ENCODE measurements at places on chromosomes 11 and 22.

DNA sequence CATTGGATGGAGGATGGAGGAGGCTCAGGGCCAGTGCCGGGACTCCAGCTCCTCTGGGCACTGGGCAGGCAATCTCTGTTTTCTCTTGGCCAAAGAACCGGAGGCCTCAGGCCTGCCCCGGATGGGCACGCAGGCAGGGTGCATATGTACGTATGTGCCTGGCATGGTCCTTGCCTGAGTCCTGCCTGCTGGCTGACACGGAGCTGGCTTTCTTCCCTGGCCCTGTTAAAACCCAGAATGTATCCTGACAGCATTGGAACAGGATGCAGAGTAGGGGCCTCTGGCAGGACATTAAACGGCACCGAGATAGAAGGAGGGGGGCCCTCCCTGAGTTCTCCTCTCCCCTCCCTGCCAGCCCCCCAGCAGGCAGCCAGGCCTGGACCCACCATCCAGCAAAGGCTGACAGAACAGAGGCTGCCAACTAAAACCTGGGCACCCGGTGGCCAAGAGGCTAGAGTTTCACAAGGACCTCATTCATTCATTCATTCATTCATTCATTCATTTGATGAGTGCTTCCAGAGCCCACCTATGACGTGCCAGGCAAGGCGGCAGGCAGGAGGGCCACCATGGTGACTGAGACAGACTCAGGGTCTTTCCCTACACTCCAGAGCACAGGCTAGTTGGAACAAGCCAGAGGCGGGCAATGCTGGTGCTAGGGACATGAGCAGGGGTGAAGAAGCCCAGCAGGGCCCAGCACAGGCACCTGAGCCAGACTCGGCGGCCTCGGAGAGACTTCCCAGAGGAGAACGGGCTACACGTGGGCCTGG lies 28.8 kb downstream of the FLRT1 start:
- no peak for DNase-seq

DNA sequence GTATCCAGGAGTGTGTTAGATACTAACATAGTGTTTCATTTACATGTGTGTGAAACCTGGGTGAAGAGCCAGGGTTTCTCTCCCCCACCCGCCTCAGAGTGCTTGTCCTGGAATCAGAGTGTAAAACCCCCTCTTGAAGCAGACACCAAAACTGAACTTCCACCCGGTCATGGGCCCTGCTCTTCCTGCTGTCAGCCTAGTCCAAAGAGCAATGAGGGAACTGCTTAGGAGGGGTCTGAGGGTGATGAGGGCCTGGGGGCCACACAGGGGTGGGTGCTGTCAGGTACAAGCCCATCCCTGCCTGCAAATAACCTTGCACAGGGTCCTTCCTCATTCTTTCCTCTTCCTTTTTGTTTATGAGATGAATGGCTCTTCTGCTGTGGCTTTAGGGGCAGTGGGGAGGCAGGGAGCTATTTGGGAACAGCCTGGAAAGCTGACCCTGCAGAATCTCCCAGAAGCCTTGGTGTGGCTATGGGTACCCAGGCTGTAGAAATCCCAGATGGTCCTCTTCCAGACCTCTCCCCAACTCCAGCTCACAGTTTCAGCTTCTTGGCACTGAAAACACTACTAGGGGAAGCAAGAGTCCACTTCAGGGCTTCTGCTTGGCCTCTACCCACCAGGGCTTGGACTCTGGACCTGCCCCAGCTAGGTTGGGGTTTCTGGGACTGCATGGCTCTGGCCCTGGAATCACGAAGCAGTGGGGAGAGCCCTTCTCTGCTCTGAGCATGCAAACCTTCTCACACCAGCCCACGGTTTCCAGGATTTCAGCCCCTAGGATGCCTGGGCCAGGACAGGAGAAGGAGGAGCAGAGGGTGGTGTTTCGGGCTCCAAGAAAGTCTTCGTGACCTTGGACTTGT lies 8.5 kb downstream of the BATF2 start:
- no peak for DNase-seq

- peak; percentile 66 for DNase-seq
These were observed 722 bp downstream of the IFITM10 start for GRCh38 chr11:1749395-1750351.

DNA sequence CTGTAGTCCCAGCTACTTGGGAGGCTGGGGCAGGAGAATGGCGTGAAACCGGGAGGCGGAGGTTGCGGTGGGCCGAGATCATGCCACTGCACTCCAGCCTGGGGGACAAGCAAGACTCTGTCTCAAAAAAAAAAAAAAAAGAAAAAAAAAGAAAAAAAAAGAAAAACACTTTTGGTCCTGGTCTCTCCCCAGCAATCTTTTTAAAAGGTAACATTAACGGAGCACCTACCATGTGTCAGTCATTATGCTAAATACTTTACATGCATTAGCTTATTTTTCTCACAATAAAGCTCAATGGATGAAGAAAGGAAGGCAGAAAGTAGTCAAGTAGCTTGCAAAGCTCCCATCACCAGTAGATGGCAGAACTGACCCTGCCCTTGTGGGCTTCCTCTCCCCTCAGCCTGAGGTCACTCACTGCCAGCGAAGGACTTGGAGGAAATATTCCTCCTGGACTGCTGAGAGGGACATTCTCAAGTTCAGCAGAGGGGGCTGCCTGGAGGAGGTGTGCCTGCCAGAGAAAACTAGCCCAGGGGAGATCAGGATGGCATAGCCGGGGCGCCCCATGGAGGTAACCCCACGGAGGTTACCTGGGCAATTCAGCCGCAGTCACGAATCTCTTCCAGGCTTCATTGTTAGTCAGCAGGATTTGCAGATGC lies 15.5 kb downstream of the APOL3 start:
- peak; percentile 79 for DNase-seq

DNA sequence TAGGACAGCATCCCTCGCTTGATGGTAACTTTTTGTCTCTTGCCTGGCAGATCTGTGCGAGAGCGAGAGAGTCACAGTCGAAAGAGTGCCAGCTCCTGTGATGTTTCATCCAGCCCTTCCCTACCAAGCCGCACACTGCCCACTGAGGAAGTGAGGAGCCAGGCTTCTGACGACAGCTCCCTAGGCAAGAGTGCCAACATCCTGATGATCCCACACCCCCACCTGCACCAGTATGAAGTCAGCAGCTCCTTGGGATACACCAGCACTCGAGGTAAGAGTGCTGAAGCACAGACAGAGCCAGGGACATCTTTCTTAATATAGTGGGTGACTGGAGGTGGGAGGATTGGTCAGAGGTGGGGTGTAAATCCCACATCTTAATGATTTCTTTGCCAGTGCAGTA lies 61.1 kb downstream of the DEPDC5 start:
- DNase-seq: no peak

GRCh38 chr11:68812526-68812925 lies 29.2 kb downstream of the CPT1A start:
- DNase-seq: no peak

- DNase-seq: no peak
These were observed 11.1 kb downstream of the GRAMD1B start for GRCh38 chr11:123441161-123441560.

- no peak for DNase-seq
These were observed 330 bp upstream of the POLD3 start for GRCh38 chr11:74592063-74592440.

GRCh38 chr22:49087716-49088601 lies 739.7 kb downstream of the BRD1 start:
- no peak for DNase-seq

- no peak for DNase-seq
These were observed 69.9 kb downstream of the SLC5A12 start for GRCh38 chr11:26651916-26652315.

GRCh38 chr11:66459138-66459778 lies 7.4 kb upstream of the PELI3 start:
- DNase-seq: no peak

- no peak for DNase-seq
These were observed 111.7 kb downstream of the BUD13 start for GRCh38 chr11:116661056-116661455.

DNA sequence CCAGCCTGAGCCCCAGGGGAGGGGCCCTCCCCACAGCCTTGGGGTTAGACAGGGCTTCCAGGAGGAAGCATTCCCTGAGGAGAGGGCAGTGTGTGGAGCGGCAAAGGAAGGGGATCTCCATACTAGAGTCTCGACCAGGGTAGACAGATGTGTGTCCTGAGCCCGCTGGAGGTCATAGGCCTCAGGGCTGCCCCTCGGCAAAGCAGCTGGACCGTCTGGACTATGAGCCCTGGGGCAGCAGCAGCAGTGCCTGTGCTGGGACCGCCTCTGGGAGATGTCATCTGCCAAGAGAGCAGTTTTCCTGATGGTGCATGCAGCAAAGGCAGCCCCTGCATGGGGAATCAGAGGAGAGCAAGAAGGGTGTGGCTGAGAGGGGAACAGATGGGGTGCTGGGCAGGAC lies 20.8 kb upstream of the TCF20 start:
- no peak for DNase-seq

GRCh38 chr11:122872046-122872445 lies 10.5 kb upstream of the JHY start:
- no peak for DNase-seq

DNA sequence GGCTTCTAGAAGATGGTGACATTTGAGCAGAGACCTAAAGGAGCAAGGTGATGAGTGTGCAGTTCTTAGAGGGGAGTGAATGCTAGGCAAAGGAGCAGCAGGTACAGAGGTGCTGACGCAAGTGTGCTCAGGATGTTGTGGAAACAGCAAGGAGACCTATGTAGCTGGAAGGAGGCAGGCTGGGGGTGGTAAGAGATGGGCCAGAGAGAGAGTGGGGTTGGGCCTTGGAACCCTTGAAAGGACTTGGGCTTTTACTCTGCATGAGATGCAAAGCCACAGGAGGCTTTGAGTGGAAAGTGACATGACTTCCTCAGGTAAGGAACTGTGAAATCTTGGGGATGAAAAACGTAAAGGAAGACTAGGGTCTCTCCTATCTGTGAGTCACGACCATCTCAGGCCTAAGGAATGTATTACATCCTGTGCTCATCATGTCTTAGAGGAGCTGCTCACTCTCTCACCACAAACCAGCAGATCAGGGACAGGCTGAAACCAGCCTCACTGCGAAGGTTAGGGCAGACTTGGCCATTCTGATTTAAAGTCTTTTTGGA lies 65.4 kb downstream of the MICAL2 start:
- peak; percentile 98 for DNase-seq

DNA sequence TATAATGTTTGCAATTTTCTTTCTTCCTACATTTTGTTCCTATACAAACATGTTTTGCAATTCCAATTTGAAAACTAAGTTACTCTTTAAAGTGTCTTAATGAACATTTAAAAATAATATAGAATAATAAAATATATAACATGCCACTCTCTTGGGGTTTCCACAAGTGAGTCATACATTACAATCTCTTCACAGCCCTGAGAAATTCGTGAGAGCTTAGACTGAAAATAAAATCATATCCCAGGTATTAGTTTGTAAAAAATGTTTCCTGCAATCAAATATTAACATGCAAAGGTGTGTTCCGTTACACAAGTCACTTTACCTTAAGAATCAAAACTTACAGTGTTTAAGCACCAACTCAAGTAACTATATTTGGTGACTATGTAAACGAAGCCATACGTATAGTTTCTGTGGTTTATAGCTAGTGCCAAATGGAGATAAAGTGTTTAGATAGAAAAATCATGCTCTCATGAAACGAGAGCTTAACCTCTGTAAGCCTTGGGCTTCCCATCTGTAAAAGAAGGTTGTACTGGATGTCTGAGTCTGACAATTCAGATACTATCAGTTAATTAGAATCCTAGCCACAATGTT lies 253.6 kb upstream of the ANO3 start:
- no peak for DNase-seq

- no peak for DNase-seq
These were observed 786 bp downstream of the RASL10A start for GRCh38 chr22:29314537-29315285.

GRCh38 chr22:45552580-45553350 lies 50.1 kb downstream of the FBLN1 start:
- DNase-seq: peak; percentile 76

GRCh38 chr22:27839057-27839660 lies 37.6 kb upstream of the MN1 start:
- no peak for DNase-seq

DNA sequence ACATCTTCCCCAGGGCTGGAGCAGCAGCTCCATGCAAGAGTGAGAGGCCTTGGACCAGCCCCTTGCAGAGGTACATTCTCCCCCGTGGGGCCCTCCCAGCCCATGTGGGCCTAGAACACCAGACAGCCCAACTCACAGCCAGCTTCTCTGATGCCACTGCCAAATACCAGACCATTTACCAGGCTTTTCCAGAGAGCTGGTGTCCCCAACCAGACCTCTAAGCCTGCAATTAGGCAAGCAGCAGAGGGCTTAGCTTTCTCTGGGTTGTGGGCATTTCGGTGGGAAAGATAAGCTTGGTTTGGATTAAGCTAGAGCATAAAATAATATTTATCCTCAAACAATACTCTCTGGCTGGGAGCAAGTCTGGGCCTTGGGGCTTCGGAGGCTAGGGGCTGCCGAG lies 75.6 kb downstream of the TP53I11 start:
- no peak for DNase-seq

GRCh38 chr11:98835335-98835734 lies 185.4 kb upstream of the CNTN5 start:
- DNase-seq: no peak

GRCh38 chr11:7473717-7474116 lies 11.6 kb upstream of the OLFML1 start:
- no peak for DNase-seq

- DNase-seq: peak; percentile 25
These were observed 16.7 kb downstream of the ATG2A start for GRCh38 chr11:64900263-64900678.

- DNase-seq: no peak
These were observed 97.0 kb upstream of the PRR5 start for GRCh38 chr22:44604991-44605390.

GRCh38 chr11:85718991-85719807 lies 33.2 kb upstream of the CCDC89 start:
- peak; percentile 100 for DNase-seq

DNA sequence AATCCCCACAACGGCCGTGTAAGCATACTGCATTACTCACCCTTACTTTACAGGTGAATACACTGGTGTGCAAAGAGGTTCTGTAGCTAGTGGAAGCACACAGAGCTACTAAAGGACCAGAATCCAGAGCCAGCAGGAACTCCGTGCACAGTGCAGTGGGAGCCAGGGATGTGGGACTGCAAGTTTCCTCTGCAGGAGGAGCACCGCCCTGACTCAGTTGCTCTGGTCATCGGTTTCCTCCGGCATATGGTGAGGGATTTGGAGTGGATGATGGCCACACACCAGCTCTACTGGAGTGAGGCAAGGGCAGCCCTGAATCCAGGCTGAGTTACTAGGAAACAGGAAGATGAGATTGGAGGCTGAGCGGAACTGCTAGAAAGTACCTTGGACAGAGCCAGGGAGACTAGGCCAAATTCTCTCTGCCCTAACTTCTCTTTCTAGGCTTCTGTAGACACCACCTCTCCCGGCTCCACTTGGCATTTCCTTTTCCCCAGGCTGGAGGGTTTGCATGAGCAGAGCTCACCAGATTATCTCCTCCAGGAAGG lies 18.2 kb upstream of the C22orf42 start:
- DNase-seq: no peak

- peak; percentile 91 for DNase-seq
These were observed 2.1 kb downstream of the WEE1 start for GRCh38 chr11:9575260-9576240.

GRCh38 chr11:116791002-116791812 lies 472 bp downstream of the APOA5 start:
- DNase-seq: peak; percentile 64

Data from kidney tubule cell (primary cell).